Stimulated activated CD8-positive, alpha-beta memory T cell treated with anti-CD3 and anti-CD28 coated beads, Interleukin-4, amount 100 ng/mL, for 48 hours (primary cell): ENCODE measurements at places on chromosomes 12 and 14.

GRCh38 chr14:42112108-42112507 is 505.4 kb downstream of the LRFN5 start:
- DNase-seq = no peak

- no peak for DNase-seq
These were observed 273.1 kb downstream of the RPS29 start for GRCh38 chr14:49313108-49313507.

GRCh38 chr14:59679872-59680271 is 103.3 kb upstream of the CCDC175 start:
- DNase-seq = no peak

GRCh38 chr14:67269298-67270060 is 28.2 kb downstream of the PALS1 start:
- no peak for DNase-seq
